Suppressor macrophage (primary cell): ENCODE measurements at places on chromosomes 13 and 19.
A peak's percentile ranks its signal among the peaks of the same experiment; 100 is the strongest.

GRCh38 chr13:110312339-110313031, 5.4 kb downstream of the COL4A2 start:
- no peak for DNase-seq

DNA sequence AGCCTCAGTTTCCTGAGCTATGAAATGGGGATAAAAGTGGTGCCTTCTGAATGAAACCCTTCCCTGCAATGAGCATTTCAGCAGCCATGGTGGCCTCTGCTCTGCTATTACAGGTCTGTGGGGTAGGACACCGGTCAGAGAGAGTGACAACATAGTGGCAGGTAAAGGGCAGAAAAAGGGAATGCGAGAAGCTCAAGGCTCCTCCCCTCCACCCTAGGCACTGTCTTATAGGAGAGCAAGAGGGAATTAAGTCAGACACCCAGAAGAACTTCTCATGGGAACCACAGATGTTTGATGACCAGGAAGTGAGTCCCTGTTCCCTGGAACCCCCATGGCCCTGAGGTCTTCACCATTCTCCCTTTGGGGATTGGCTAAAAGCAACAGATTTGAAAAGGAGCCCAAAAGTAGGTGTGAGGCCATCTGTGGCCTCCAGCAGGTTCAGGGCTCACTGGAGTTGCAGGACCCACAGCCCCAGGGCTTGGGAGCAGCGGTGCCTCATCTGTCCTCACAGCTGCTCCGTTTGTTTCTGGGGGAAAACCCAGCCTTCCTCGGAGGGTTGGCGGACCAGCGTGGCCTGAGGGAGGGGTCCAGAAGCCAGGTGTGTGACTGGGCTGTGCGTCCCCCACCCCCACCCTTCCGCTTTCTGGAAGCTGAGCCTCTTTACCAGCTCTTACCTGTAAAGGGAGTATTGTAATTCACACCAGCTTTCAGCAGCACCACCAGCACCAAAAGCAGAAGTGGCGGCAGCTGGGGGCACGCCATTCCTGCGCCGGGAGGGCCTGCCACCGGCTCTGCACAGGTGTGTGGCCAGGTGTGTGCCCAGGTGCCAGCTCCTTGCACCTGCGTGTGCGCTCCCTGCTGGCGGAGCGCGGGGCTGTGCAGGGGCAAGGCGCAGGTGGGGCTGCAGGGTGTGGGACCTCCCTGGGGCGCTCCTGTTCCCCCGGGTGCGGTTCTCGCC, 19.4 kb downstream of the IQCN start:
- DNase-seq: no peak

GRCh38 chr13:21817878-21818277, 147.0 kb downstream of the FGF9 start:
- DNase-seq: no peak

- no peak for DNase-seq
These were observed 523.6 kb downstream of the DCT start for GRCh38 chr13:93955904-93956303.

GRCh38 chr19:14782626-14783409, 4.5 kb upstream of the ADGRE2 start:
- DNase-seq: no peak

DNA sequence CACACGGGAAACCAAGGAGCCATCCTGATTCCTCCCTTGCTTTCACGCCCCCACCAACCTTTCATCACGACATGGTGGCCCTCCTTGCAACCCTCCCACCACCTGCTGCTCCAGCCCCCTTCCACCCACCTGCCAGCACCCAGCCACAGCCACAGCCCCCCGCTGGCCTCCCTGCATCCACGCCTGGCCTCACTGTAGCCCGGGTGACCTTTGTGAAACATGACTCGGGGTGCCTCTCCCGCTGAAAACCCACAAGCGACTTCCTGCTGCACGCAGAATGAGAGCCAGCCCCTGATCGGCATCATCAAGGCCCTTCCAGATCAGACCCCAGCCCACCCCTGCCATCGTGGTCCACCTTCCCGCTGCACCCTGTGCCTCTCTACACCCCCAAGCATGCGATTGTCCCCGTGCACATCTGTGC, 14.9 kb downstream of the POP4 start:
- peak; percentile 9 for DNase-seq

DNA sequence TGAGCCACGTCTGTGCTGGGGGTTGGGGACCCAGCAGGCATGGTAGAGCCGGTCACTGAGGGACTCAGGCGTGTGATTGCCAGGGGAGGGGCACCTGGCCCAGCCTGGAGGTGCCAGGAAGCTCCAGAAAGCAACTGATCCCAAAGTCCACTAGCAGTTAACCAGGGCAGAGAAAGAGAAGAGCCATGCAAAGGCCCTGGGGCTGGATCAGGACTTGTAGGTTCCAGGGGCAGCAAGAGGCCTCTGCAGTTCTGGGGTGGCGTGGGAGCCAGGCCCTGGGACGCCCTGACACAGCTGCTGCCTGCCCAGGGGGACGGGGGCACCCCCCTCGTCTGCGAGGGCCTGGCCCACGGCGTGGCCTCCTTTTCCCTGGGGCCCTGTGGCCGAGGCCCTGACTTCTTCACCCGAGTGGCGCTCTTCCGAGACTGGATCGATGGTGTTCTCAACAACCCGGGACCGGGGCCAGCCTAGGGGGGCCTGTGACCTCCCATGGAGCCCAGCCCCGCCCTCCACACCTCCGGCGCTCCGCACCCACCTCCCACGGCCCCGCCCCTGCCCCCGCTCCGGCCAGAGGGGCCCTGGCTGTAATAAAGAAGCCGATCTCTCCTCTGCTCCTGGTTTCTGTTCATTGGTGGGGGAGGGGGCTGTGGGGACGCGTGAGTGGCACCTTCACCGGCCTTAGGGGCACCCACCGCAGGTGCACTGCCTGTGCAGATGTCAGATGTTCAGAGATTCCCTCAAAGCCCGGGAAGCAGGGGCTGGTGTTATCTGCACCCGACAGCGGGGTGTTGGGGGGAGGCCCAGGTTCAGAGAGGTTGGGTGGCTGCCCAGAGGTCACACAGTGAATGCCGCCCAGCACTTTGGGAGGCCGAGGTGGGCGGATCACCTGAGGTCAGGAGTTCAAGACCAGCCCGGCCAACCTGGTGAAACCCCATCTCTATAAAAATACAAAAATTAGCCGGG, 4.1 kb downstream of the AZU1 start:
- no peak for DNase-seq

GRCh38 chr13:97279913-97280312, 57.8 kb downstream of the MBNL2 start:
- DNase-seq: no peak
